NCI-H82 (cell line): ENCODE measurements at places on chromosomes 7 and 10.

DNA sequence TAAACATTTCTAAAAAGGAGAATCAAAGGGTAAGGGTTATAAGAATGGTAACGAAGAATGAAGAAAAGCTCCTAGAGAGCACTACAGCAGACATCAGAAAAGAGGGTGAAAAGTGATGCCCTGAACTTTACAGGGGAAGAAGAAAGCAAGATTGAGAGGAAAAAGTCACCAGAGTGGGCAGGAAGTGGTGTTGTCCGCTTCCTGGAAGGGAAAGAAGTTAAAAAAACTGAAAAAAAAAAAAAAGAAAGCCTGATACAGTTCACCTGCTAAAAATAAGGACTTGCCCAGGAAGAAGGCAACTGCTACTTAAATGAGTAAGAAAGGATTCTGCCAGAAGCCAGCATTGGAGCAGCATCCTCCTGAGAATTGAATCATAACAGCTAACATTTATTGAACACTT lies 330.1 kb upstream of the PHF14 start:
- no peak for DNase-seq

DNA sequence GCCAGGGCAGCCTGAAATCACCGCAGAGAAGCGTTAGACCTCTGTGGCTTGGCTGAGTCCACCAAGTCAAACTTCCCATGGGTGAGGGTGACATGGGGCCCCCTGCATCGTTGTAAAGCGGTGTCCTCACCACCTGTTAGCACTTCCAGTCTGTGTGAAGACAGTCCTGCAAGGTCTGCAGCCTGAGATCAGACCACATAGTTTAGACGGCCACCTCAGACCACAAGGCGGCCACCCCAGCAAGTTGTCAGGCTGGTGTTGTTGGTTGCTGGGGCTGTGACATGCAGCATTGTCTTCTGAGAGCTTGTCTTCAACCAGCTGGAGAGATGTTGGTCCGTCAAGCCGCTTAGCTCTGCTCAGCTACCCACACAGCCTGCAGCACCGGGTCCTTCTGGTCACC lies 44.1 kb upstream of the TARP start:
- no peak for DNase-seq

DNA sequence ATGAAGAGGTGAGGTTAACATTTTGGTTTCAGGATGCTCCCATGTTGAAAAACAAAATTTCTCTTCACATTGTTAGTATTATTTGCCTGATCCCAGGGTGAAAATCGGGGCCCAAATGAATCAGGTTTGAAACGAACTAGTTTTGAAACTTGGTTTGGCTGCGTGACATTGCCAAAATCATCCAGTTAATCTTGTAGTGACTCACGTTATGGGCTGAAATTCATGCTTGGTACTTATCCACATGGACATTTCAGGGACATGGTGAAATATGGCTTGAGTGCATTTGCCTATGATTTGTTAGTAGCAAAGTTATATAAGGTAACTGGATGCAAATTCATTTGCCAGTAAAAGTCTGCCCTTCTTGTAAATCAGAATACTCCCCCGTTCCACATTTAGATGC lies 97.3 kb downstream of the CFAP58 start:
- DNase-seq, result no peak

DNA sequence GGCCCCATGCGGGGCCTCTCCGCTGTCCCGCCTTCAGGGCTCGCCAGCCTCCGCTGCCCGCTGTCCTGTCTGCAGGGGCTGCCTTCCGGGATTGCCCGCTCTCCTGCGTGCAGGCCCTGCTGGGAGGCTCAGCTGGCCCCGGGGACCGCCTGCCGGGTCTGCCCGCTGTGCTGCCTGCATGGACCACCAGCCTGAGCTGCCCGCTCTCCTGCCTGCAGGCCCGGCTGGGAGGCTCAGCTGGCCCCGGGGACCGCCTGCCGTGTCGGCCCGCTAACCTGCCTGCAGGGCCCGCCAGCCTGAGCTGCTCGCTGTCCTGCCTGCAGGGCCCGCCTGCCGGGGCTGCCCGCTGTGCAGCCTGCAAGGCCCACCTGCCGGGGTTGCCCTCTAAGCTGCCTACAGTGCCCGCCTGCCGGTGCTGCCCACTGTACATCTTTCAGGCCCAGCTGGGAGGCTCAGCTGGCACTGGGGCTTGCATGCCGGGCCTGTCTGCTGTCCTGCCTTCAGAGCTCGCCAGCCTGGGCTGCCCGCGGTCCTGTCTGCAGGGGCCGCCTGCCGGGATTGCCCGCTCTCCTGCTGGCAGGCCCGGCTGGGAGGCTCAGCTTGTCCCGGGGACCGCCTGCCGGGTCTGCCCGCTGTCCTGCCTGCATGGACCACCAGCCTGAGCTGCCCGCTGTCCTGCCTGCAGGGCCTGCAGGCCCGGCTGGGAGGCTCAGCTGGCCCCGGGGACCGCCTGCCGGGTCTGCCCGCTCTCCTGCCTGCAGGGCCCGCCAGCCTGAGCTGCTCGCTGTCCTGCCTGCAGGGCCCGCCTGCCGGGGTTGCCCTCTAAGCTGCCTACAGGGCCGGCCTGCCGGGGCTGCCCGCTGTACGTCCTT lies 165.1 kb downstream of the GLRX3 start:
- peak; percentile 37 for DNase-seq

DNA sequence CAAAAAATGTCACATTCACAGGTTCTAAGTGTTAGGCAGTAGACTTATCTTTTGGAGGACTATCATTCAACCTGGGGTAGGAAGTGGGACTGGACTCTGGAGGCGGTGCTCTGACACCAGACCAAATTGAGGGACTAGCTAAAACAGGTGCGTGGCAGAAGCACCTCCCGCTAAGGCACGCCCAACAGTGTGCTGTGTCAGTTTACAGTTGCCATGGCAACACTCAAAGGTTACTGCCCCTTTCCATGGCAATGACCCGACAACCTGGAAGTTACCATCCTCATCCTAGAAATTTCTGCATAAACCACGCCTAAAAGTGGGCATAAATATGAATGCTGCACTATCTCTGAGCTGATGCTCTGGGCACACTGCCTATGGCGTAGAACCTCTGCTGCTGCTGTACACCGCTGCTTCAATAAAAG lies 14.0 kb upstream of the BLNK start:
- DNase-seq, result no peak

DNA sequence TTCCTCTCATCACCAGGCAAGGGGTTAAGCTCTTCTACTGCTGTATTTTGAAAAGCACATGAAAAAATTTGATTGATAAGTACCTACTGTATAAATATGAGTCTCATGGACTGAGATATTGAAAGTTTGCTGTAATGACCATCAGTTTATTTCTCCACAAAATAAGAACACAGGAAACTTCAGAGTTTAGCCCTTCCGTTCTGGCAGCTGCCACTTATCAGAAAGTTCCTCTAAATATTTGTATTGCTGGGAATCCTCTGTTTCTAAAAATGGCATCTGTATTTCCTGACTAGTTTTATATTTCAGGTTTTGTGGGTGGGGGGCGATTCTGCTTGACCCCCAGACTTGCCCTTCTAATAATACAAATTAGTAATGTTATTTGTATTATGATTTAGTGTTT lies 92.0 kb downstream of the LYZL2 start:
- DNase-seq, result no peak

- peak; percentile 62 for DNase-seq
Observed at GRCh38 chr10:100184840-100185239, 989 bp downstream of the ERLIN1 start.
